ENCODE measurements at places on chromosomes 2 and 18.
A peak's percentile ranks its signal among the peaks of the same experiment; 100 is the strongest.

GRCh38 chr2:174836377-174836994 lies 72.2 kb upstream of the CHRNA1 start:
- DNase-seq, result peak; percentile 96

- peak; percentile 66 for DNase-seq
Measured at GRCh38 chr2:98334439-98335078, 11.7 kb upstream of the CNGA3 start.

GRCh38 chr2:239602290-239603282 lies 201.8 kb upstream of the HDAC4 start:
- DNase-seq, result no peak

DNA sequence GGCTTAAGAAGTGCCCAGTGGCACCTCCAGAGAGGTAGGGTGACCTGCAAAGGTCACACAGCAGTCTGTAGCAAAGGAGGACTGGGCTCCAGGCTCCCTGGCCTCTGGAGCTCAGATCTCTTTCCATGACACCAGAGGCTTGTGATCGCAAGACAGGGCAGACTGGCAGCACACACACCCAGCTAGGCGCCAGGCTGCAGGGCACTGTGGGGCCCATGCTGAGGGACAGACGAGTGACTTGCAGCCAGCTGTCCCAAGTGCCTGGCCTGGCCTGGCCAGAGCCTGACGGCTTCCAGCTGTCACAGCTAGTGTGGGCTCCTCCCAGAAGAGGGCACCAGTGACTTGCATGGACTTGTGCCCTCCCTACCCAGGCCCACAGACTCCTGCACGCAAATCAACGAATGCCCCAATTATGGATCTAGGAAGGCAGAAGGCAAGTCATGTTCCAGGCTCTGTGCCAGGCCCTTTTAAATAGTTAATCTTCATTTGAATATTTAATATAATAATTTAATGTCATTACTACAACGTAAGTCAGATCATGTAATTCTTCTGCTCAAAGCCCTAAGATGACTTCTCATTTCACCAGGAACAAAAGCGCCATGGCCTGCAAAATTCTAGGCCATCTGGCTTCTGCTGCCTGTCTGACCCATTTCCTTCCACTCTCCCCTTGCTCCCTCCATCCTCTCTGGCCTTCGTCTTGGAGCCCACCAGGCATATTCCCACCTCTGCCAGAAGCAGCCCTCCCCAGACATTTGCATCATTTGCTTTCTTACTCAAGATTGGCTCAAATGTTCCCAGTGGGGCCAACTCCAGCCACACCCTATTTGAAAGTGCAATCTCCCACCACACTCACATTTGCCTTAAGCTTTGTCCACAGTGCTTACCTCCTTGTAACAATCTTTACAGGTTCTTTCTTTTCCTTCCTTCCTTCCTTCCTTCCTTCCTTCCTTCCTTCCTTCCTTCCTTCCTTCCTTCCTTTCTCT lies 3.7 kb upstream of the SPEG start:
- DNase-seq, result peak; percentile 31

DNA sequence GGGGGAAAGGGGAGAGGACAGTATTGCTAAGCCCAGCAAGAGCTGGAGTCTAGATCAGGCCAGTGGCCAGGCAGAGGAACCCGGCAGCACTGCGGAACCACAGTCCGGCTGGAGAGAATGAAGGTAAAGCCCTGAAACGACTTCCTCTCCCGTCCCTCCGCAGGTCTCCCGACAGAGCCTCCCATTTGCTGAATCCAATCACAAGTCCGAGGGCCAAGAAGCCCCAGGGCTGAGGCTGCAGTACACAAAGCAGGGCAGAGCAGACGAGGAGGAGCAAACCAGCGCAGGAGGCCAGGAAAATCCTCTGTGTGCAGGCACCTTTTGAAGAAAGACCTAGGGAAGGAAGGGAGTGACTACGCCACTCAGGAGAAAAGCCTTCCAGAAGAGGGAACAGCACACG lies 104.4 kb downstream of the OSBPL1A start:
- DNase-seq, result no peak

DNA sequence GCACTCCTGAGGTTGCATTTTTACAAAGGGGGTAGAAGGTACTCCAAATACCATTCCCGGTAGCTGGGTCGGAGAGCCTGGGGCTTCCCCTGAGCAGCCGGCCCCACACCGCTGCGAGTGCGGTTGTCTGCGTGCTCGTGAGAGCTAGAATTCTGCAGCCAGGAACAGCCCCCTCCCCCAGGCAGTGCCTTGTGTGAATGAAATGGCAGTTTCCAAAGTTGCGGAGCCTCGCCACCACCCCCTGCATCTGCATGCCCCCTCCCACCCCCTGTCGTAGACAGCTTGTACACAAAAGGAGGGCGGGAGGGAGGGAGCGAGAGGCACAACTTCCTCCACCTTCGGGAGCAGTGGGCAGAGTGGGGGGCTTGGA lies 1.1 kb downstream of the MYCN start:
- no peak for DNase-seq

DNA sequence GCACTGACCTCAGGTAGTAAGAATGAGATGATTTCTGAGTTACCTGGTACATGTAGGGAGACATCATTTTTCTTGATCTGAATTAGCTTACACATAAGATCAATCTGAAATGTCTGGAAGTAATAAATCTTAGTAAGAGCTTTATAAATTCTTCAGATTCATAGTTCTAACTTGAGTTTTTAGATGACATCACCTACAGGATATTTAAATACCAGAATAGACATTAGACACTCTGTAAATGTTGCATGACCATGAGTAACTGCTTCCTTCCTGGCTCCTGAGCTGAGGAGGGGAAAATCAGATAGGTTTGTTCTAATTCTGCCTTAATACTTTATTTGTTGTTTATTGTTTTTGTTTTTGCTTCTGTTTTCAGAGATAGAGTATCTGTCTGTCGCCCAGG lies 181.8 kb downstream of the PHLPP1 start:
- peak; percentile 73 for DNase-seq

DNA sequence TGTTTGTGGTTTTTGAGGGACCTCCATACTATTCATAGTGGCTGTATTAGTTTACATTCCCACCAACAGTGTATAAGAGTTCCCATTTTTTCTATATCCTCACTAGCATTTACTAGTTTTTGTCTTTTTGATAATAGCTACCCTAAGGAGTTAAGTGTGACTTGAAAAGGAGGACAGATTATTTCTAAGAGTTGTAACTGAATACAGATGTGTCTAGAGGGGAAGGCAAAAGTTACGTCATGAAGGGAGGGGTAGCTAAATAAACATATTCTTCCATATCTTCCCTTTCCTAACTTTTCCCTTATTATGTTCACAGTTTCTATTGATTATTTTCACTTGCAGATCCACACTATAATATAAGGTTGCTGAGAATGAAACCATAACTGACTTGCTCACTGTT lies 1315.7 kb upstream of the ZEB2 start:
- no peak for DNase-seq

- no peak for DNase-seq
Measured at GRCh38 chr2:172231508-172231907, 128.8 kb upstream of the DLX2 start.

DNA sequence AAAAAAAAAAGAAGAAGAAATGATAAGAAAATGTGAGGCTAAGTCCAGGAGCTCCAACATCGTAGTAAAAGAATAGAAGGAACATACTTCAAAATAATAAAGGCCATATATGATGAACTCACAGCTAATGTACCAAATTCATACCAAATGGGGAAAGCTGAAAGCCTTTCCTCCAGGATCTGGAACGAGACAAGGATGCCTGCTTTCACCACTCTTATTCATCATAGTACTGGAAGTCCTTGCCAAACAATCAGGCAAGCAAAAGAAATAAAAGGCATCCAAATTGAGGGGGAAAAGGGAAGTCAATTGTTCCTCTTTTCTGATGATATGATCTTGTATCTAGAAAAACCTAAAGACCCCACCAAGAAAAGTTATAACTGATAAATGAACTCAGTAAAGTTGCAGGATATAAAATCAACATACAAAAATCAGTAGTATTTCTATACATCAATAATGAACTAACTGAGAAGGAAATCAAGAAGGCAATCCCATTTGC lies 170.6 kb downstream of the METTL4 start:
- DNase-seq, result no peak

DNA sequence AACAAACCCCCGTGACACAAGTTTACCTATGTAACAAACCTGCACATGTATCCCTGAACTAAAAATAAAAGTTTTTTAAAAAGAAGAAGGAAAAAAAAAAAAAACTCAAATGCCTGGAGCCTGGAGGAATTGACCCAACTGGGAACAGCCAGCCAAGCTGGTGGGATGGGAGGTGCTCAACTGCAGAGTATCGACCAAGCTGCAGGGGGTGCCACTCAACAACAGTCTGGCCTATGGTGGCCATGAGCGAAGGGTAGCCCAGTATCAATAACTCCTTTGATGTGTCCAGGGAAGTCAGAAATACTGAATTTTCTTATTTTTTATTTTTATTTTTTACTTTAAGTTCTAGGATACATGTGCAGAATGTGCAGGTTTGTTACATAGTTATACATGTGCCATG lies 310.3 kb upstream of the DLGAP1 start:
- DNase-seq, result no peak

DNA sequence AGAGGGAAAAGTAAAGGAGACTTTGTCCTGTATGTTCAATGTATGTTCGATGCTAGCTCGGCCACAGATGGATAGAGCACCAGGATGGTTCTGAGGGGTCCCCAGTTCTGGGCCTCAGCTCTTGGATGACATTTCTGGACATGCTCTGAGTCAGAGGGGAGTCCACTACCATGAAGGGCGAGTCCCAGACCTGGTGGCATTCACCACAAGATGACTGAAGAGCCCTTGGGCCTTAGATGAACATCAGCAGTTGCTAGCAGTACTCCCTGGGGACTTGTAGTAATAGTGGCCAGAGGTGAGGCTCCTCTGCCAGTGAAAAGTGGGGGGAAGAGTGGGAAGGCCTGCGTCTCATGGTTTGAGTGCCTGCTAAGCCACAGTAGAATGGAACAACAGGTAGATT lies 109.5 kb downstream of the GRB14 start:
- DNase-seq, result no peak

DNA sequence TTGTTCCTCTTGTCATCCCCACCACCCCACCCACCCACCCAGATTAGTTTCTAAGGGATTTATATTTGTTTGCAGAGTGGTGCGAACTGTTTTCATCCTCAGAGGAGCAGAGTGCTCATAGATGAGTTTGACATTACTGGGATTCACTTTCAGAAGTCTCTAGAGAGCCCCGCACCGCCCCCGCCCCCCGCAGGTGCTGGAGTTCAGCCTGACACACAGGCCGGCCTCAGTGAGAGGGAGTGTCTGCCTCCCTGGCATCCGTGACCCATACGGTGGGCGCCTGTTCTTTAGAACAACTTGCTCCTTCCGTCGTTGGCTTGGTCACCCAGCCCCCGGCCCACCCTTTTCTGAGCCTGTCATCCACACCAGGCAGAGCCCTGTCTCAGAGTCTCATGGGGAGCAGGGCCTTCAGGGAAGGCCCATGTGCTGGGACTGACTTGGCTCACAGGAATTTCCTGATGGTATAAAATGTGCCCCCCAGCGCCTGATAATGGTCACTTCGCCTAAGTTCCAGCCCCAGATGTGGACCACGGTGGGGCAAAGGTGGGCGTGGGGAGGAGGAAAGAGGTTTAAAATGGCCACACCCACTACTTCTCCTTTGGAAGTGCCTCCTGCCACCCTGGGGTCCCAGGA lies 44.3 kb downstream of the HPCAL1 start:
- DNase-seq, result no peak

DNA sequence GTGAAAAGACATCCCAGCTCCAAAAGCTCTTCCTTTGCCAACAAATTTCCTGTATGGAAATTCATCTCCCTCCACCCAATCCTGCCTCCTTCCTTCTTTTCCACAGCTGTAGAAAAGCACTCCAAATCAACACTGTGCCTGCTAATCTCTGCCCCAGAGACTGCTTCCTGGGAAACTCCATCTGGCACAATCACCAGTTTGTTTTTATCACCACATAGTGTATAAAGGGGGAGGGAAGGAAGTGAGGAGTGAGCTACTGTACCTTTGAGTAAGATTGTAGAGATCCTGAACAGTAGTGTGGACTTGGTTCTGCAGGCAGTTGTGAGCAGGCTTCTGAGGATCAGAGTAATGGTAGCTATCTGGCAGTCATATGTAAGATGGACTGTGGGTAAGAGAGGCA lies 14.7 kb upstream of the FAM237A start:
- no peak for DNase-seq

DNA sequence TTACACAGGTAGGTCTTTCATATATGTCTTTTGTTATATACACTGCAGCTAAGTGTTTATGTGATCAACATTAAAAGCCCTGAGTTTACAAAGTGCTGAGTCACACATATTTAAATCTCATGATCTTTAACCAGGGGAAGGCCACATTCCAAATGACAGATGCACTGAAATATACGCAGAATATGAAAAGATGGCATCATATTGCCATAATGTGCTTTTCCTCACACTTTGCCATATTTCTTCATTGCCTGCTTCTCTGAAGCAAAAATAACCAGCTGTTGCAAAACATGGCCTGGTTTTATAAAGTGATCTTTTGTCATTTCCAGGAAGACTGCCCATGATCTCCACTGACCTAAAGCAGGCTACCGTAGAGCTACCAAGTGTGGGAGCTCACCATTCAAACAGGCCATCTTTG lies 93.5 kb upstream of the MAPRE2 start:
- DNase-seq, result peak; percentile 81

- DNase-seq, result no peak
Measured at GRCh38 chr2:19246496-19246895, 111.9 kb downstream of the OSR1 start.

- no peak for DNase-seq
Measured at GRCh38 chr18:49698525-49699025, 114.8 kb downstream of the ACAA2 start.

DNA sequence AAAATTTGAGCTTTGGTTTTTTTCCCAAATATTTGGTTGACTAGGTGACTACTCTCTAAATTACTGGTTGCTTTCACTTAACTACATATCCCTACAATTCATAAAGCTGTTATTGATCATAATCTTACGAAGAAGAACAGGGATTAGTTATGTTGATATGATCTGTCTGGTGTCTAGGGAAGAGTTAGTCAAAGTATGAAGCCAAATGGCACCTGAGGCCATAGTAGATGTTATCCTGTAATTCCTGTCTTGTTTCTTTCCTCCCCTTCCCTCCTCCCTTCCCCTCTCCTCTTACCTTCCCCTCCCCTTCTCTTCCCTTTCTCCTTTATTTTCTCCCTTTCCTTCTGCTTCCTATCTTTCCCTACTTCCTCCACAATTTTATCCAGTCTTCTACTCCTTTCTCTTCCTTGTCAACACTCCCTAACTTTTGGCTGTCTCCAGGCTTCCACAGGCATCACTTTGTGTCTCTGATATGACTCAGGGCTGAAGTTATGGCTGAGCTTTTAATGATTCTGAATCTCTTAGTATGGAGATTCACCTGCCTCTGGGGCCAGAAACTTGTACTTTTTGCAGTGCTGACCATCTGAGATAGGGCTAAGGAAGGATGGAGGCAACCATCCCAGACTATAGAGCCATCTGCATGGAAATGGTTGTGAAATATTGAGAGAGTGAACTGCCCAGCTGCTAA lies 149.9 kb upstream of the TCF4 start:
- DNase-seq, result no peak

DNA sequence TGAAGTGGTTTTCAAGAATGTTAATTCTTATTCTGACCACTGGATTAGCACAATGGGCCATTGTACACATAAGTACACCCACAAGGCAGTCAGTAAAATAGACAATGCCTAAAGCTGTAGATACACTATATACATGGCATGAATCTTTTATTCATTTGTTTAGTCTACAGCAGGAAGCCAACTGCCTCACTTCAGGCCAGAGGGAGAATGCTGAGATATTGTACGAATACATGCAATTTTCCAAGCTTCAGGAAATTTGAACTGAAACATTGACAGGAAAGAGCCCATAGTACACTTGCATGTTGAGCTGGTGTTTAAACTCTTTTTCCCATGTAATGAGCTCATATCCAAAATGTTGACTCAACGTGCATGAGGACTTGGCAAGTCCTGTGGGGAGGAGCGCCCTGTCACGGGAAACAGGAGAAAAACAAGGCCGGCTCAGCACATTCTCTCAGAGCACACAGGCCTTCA lies 111.6 kb upstream of the CYP1B1 start:
- peak; percentile 98 for DNase-seq

All from choroid plexus epithelial cell (primary cell).